T-helper 2 cell (primary cell): ENCODE measurements at places on chromosomes 11 and 22.

GRCh38 chr22:50485221-50486131 is 1.2 kb upstream of the MIOX start:
- DNase-seq, result no peak

DNA sequence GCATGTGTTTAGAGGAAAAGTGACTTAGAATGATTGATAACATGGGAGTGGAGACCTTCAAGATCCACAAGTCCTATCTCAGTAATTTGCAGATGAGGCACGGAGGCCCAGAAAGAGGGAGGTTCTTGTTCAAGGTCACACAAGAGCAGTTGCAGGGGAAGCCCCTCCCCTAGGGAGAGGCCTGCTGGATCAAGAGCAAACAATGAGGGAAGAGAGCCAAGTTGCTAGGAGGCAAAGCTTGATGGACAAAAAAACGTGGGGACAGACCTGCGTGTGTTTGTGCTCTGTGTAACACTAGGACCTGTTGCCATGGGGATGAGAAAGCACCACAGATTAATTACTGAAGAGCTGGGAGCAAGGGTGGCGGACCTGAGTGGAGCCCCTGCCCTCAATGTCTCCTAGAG is 6.4 kb upstream of the MFRP start:
- DNase-seq, result no peak

GRCh38 chr22:43364169-43364435 is 20.9 kb upstream of the SCUBE1 start:
- no peak for DNase-seq

DNA sequence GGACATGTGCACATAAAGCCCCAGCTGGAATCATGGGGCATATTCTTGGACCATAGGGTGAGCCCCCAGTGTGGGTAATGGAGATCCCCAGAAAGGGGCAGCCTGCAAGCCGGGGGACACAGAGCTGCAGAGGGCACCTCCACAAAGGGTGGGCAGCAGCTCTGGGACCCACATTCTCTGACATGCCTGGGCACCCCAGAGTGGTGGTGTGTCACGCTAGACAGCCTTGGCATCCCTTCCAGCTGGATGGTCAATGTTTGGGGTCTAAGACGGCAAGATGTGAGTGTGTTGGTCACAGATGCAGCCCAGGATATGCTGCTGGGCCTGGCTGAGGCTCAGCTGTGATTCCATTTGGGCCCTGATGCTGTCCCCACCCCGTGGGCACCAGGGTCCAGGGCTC is 9.7 kb downstream of the ADORA2A start:
- DNase-seq, result no peak

DNA sequence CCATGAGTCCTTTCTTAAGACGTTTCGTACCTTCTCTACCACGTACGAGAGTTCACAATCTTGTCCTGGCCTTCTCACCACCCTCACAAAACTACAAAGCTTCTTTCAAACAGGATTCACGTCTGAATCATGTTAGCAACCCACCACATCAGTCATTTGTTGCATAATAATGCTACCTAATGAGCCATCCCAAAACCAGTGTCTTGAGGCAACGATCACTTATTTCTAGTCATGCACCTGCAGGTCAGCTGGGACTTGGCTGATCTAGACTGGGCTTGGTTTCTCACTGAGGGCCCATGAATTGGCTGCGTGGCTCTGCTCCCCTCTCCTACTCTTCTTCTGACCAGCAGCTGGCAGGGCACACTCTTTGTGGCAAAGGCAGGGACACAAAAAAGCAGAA is 28.3 kb downstream of the LARGE1 start:
- no peak for DNase-seq

- no peak for DNase-seq
Measured at GRCh38 chr22:27724709-27725108, 76.8 kb downstream of the MN1 start.

GRCh38 chr11:117417342-117417741 is 89.7 kb downstream of the CEP164 start:
- no peak for DNase-seq

DNA sequence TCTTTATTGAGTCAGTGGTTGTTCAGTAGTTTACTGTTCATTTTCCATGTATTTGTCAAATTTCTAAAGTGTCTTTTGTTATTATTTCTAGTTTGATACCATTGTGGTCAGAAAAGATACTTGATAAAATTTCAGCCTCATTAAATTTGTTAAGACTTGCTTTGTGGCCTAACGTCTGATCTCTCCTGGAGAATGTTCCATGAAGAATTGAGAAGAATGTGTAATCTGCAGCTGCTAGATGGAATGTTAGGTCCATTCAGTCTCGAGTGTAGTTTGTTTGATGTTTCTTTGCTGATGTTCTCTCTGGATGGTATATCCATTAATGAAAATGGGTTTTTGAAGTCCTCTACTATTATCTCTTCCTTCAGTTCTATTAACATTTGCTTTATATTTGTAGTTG is 394.7 kb upstream of the ANO5 start:
- DNase-seq, result no peak
